Mammary microvascular endothelial cell (primary cell): ENCODE measurements at places on chromosomes 5 and 9. TPM values are rescaled to one million over a fixed set of nuclear protein-coding genes. Genes with fewer than 3 reads are reported as not detected.

Gene ARID3C
- total RNA-seq, result 0.34 TPM in 1 of 2 replicates, not detected in the other

Gene RAPGEF6
- 8.5 and 10.3 TPM in 2 replicates for total RNA-seq

Gene CCDC192
- total RNA-seq, result not detected in 2 replicates

Gene SERF1B
- total RNA-seq, result 18.2 and 29.3 TPM in 2 replicates

Gene OSMR
- 7.3 and 8.2 TPM in 2 replicates for total RNA-seq

Gene ELOVL7
- total RNA-seq, result 1.6 and 2.5 TPM in 2 replicates

Gene CEL
- total RNA-seq, result 0.07 and 0.10 TPM in 2 replicates

Gene MAP3K1
- 9.1 and 9.3 TPM in 2 replicates for total RNA-seq

Gene PGM5
- 5.5 and 6.0 TPM in 2 replicates for total RNA-seq

Gene ADAMTS19
- not detected in 2 replicates for total RNA-seq

Gene DCTN3
- 141 and 162 TPM in 2 replicates for total RNA-seq

Gene AIF1L
- total RNA-seq, result 18.6 and 19.2 TPM in 2 replicates

Gene SUSD1
- 29.2 and 35.6 TPM in 2 replicates for total RNA-seq

Gene CAVIN4
- 0.94 and 1.2 TPM in 2 replicates for total RNA-seq

Gene ANKRD33B
- 5.3 and 6.9 TPM in 2 replicates for total RNA-seq

Gene CDH9
- not detected in 2 replicates for total RNA-seq

Gene MYO10
- 51.2 and 57.5 TPM in 2 replicates for total RNA-seq

Gene MLLT3
- 3.4 and 8.3 TPM in 2 replicates for total RNA-seq

Gene SLC34A1
- not detected in 2 replicates for total RNA-seq

Gene ELAVL2
- 0.64 and 1.1 TPM in 2 replicates for total RNA-seq

Gene DCTN4
- total RNA-seq, result 34.0 and 34.4 TPM in 2 replicates

Gene PCDHGA9
- total RNA-seq, result 1.2 and 1.8 TPM in 2 replicates

Gene BSPRY
- total RNA-seq, result not detected in 2 replicates

Gene ARHGEF37
- 3.3 and 5.6 TPM in 2 replicates for total RNA-seq

Gene TXNDC8
- total RNA-seq, result not detected in 2 replicates

Gene PCDHGA11
- 4.4 and 4.6 TPM in 2 replicates for total RNA-seq

Gene ZMAT2
- 34.9 and 45.4 TPM in 2 replicates for total RNA-seq
